Stimulated activated CD4-positive, alpha-beta T cell treated with anti-CD3 and anti-CD28 coated beads, Interleukin-2, amount 100 ng/mL, for 48 hours (primary cell): ENCODE measurements at places on chromosomes 1 and 21.

GRCh38 chr1:202351725-202352124, 3.2 kb downstream of the PPP1R12B start:
- no peak for DNase-seq

DNA sequence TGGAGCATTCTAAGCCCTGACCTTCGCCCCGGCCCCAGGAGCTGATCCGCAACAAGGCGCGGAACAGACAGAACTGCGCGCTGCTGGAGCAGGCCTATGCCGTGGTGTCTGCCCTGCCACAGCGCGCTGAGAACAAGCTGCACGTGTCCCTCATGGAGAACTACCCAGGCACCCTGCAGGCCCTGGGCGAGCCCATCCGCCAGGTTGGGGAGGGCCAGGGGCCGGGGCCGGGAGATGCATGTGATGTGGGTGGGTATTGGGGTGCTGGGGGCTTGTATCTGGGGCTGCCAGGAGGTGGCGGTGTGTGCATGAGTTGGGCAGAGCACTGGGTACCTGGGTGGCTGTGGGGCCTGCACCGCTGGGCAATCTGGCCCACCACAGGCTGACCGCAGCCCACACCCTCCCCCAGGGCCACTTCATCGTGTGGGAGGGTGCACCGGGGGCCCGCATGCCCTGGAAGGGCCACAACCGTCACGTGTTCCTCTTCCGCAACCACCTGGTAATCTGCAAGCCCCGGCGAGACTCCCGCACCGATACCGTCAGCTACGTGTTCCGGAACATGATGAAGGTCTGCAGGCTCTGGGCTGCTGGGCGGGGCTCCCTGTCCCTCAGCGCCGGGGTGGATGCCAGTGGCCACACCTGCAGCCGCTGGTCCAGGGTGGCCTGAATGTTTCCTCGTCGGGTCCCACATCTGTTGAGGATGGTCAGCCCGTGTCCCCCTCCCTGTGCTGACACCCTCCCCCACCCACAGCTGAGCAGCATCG, 65.8 kb downstream of the TRIM11 start:
- DNase-seq, result no peak

GRCh38 chr1:110749960-110750359, 75.2 kb upstream of the KCNA3 start:
- DNase-seq, result no peak

- no peak for DNase-seq
Measured at GRCh38 chr1:55276671-55277376, 61.7 kb upstream of the USP24 start.

DNA sequence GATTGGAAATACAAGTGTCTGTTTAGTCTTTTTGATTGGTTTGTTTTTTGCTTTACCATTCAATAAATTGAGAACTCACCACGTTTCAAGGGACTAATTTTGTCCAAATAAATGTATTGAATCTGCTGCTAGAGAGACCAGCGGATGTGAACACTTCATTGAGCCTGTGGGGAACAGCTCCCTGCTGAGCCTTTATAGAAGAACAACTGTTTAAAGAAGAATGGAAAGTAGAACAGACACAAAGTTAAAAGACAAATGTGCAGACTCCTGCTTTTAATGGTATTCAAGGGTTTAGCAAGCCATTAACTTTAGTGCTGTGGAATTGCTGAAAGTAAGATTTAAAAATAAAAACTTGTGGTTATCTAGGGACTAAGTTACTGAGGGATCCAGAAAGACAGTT, 817.7 kb upstream of the B3GALT2 start:
- DNase-seq, result no peak

GRCh38 chr1:211843018-211843417, 12.5 kb upstream of the LPGAT1 start:
- no peak for DNase-seq

DNA sequence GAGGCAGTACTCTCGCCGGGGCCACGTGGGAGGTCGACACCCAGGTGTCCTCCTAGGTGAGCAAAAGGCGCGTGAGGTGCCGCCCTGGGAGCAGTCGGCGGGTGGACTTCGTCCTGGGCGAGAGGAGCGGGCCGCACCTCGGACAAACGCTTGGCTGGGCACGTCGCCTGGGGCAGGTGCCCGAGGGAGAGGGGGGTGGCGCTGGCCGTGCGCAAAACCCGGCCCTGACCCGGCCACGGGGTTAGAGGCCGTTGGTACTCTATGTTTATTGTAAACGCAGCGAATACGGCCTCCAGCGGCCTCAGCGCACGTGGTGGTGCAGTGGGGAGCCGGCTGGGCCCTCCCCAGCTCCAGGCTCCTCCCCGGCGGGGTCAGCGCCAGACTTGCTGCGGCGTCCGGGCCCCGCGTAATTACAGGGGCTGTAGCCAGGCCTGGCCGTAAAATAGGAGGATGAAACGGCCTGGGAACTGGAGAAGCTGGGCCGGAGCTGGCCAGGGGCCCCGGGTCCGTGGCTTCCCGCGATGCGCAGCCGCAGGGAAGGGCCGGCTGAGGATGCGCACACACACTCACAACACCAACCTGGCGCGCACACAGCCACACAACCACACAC, 1.6 kb upstream of the EFNA1 start:
- no peak for DNase-seq

DNA sequence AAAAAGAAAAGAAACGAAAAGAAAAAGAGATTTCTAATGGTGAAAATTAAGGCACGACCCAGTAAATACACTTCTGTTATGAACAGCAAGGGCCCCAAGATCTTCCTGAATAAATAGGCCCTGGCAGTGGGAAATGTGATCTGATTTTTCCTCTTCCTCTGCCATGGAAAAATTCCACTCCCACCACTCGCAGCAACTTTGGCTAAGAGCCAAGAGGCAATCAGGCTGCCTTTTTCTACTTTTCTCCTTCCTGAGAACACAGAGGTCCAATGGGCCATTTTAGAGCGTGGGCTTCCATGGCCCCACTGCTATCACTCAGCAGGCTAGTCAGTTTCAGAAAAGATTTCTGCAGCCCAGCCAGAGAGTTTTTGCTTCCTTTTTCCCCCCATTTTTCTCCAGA, 33.7 kb upstream of the AK4 start:
- DNase-seq, result no peak

DNA sequence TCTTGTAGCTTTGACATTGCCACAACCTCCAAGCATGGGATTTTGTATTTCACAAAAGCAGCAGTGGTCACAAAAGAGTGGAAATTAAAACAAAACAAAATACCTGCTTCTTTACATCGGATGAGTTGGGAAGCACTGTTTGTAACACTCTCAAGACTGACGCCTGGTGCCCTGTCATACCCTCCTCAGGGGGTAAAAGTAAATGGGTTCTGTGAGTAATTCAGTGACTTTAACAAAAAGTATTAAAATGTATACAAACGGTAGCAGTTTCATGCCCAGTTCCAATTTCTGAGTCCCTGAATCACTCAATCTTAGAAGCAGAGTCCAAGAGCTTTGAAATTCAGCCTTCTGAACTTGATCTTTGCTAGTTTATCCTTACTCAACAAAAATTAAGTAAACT, 152.5 kb downstream of the TIAM1 start:
- DNase-seq, result no peak

DNA sequence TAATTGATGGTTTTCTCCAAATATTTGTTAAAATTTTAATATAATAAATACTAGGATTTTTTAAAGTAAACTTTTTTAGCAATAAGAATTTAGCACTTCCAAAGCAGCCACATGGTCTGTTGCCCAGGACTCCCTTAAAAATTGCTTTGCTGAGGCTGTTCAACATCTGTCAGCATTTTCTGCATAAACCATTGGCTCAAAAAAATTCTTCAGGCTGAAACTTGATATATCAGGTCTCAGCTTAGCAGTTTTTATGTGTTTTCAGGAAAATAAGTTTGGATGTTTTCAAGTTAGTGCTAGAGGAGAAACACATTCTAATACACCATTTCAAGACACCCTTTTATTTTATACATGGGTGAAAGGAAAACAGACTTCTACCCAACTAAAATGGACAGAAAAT, 69.1 kb upstream of the C1orf105 start:
- DNase-seq, result no peak

DNA sequence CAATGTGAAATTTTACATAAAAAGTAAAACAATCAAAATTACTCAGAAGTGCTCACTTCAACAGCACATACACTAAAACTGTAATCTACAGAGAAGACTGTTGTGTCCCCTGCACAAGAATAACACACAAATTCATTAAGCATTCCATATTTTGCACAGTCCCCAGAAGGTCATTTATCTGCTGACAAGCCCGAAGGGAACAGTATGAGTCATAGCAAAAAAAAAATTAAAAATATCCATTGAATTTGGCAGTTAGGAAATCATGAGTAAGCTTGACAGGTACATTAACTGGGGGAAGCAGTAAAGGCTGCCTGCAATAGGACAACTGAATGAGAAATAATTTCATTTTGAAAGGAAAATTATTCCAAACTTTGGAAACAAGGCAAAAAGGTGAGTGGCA, 3.3 kb upstream of the CACYBP start:
- DNase-seq, result no peak

DNA sequence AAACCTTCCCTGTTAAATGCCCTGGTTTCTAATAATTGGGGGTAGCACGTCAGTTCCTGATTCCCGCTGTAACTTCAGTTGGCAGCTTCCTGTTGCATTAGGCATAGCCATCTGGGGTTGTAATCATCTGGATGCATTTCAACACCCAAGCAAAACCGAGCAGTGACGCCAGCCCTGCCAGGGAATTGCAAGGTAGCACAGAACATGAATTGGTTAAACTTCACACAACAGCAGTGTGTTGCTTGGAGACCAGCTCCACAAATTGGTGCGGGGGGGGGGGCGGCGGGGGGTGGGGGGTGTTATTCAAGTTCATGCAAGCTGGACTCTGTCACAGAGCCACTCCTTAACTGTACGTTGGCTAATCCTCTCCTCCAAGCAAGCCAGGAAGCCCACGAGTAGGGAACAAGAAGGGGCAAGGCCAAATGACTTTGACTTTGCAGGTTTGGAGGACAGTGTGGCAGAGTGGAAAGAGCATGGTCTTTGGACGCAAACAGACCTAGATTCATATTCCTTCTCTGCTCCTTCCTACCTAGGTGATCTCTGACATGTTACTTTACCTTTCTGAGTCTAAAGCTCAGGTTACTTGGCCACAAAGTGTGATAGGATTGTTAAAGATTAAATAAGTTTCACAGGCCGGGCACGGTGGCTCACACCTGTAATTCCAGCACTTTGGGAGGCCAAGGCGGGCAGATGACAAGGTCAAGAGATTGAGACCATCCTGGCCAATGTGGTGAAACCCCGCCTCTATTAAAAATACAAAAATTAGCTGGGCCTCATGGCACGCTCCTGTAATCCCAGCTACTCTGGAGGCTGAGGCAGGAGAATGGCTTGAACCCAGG, 4.7 kb downstream of the LAX1 start:
- no peak for DNase-seq

GRCh38 chr21:19171585-19171984, 768.0 kb upstream of the TMPRSS15 start:
- DNase-seq, result no peak

GRCh38 chr1:225343618-225344017, 84.2 kb downstream of the LBR start:
- no peak for DNase-seq

DNA sequence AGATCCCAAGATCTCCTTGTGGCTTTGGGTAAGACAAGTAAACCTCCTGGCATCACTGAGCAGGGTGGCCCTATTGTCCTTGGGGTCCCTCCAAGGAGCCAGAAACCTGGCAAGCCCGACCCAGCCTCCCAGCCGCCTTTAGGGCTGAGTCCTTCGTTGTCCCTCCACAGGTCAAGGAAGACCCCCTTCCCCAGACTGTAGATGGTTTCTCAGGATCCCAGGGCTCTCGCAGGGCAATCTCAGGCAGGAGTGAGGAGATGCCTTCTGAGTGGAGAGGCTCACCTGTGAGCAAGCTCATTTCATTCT, 71.6 kb upstream of the CSF3R start:
- no peak for DNase-seq

GRCh38 chr1:89980605-89981004, 14.3 kb upstream of the ZNF326 start:
- no peak for DNase-seq

DNA sequence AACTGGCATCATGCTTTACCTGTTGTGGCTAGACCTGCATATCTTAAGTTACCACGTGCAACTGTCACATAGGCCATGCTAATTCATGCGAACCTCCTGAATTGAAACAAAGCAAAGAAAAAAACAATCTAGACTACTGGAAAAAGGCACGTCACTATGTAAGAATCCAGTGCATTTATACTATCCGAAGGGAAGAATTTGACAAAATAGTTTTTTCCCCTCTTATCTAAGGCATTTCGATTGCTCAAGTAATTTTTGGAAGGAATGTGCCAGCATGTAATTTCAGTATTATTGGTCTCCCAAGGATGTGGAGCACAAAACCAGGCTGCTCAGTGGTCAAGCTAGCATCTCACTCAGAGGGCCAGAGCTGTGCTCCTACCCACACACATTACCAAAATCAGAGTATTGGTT, 31.5 kb upstream of the C1orf198 start:
- no peak for DNase-seq

DNA sequence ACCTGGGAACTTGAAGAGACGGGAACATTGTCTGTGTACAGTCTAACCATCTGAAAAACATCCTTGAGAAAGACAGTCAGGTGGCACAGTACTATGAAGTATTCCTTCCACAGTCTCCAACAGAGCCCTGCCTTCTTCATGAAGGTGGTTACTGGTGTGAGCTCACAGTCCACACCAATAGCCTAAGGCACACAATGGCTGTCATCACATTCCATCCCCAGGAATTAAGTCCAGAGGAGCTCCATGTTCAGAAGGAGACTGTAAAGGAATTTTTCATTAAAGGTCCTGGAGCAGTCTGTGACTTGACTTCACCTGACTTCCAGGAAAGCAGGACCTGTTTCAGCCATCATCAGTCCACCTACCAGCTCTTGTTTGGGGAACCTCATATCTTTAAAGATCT, 180.2 kb downstream of the C1orf21 start:
- no peak for DNase-seq

DNA sequence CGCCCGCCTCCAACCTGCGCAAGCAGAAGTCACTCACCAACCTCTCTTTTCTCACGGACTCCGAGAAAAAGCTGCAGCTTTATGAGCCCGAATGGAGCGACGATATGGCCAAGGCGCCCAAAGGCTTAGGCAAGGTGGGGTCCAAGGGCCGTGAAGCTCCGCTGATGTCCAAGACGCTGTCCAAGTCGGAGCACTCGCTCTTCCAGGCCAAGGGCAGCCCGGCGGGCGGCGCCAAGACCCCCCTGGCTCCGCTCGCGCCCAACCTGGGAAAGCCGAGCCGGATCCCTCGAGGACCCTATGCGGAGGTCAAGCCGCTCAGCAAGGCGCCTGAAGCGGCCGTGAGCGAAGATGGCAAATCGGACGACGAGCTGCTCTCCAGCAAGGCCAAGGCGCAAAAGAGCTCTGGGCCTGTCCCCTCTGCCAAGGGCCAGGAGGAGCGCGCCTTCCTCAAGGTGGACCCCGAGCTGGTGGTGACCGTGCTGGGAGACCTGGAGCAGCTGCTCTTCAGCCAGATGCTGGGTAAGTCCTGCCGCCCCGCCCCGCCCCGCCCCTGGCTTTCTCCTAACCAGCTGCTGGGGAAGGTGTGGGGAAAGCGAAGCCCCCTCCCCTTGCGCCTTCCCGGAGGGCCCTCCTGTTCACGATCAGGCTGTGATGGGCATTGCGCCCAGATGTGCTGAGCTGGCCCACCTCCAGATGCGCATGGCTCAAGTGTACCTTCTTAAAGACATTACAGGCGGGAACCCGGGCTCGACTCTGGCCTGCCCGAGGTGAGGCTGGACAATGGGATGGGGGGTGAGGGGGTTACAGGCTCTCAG, 110.2 kb downstream of the NAV1 start:
- DNase-seq, result no peak

- no peak for DNase-seq
Measured at GRCh38 chr21:46555225-46555617, 49.7 kb downstream of the S100B start.
